Non-pigmented ciliary epithelial cell (primary cell): ENCODE measurements at places on chromosomes 5 and 9.

DNA sequence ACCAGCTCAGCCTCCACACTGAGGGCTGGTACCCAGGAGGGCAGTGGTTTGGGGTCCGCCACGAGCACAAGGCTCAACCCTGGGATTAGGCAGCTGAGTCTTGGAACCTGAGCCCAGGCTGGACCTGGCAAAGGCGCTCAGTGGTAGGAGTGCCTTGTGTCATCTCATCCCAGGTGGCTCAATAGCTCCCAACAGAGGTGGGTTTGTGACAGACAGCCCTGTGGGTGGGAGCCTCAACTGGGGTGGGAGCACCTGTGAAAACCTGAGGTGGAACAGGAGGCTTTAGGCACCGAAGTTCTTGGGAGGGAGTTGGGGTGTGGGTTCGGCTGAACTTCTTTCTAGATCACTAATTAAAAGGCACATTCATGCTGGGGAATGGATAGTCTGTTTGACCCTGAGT is 35.2 kb upstream of the SMU1 start:
- DNase-seq = no peak

DNA sequence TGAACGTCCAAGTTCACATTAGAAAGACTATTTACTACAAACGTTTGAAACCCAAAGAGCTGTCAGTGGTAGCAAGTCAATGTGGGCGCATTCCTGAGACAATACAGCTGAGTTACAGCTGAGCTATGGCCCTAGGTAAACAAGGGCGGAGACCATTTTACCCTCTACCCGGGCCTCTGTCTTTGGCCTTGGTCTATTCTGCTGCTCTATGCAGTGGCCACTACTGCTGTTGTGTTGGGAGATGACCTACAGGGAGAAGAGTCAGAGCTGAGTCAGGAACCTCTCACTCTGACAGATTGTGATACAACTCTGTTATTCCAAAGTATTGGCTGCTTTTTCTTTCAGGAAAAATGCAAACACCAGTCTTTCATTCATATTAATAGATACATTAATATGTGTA is 700.6 kb downstream of the SEMA5A start:
- DNase-seq = no peak

GRCh38 chr9:28120184-28120583 is 546.9 kb upstream of the C9orf72 start:
- no peak for DNase-seq

DNA sequence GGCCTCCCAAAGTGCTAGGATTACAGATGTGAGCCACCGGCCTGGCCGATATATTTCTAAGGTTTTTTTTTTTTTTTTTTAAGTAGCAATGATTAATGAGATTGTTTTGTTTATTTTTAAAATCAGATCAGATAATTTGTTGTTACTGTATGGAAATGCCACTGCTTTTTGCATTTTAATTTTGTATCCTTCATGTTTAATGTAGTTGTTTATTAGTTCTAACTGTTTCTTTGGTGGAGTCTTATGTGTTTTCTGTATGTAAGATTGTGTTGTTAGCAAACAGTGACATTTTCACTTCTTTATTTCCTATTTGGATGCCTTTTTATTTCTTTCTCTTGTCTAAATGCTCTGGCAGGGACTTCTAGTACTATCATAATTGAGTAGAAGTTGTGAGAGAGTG is 87.3 kb downstream of the DMXL1 start:
- DNase-seq = no peak

DNA sequence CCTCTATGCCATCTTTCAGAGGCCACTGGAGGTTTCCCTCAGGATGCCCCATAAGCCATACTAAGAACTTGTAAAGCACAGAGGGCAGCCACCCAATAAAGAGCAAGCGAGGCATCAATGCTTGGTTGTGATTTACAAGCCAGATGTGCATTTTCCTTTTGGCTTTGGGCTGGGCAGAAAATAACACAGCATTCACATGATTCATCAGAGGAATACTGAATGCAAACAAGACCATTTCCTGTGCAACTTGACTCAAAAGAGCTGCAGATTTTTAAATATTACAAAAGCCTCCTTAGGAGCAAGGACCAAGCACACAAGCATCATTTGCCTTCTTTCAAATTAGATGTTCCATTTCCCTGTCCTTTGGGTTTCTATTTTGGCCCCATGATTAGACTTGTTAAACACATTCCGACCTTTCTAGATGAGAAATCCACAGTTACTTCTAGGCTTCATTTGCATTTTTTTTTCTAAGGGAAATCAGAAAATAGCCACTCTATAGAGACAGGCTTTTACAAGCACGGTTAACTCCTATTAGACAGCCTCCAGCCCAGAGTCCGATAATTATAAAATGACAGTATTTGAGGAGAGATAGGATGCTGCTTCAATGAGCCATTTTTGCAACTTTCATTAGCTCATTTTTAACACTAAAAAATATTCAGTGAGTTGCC is 207.8 kb downstream of the SEMA5A start:
- DNase-seq = no peak

- DNase-seq = no peak
Observed at GRCh38 chr5:55894135-55894534, 43.0 kb downstream of the IL31RA start.

- no peak for DNase-seq
Observed at GRCh38 chr9:34443976-34444375, 14.4 kb downstream of the FAM219A start.

DNA sequence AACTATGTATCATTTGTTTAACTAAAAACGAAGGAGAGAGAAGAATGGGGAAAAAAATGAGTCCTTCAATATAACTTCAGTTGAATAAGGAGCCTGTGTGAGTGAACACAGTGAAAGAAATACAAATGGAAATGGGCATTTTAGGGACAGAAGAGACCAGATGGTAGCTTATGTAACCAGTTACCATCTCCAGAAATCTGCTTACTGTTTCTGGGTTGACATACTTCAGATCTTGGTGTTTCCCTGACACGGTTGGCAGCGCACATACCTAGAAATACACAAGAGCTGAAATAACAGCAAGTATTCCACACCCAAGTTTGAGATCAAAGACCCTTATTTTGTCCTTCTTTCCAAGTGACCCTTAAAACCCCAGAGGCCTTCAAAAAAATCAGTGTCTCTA is 14.9 kb upstream of the GFRA3 start:
- no peak for DNase-seq
